ENCODE measurements at places on chromosomes 7 and 10.

DNA sequence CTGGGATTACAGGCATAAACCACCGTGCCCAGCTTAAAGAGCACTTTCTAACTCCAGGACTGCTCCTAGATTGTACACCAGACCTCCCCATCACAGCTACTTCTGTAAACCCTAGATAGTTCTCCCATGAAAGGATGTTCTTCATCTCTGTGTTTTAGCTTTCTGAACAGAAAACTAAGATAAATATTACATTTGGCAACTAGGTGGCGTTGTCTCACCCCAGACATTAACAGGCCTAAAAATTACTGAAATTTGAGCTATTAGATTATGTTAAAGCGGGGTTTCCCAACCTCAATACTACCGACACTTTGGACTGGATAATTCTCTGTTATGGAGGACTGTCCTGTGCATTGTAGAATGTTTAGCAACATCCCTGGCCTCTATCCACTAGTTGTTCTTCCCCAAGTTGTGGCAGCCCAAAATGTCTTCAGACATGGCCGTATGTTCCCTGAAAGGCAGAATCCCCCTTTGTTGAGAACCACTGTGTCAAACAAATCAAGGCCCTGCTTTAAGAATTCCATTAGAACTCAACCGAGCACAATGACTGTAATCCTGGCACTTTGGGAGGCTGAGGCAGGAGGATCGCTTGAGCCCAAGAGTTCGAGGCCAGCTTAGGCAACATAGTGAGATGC, 19.1 kb downstream of the ATOH7 start:
- peak; percentile 60 for DNase-seq

- DNase-seq = no peak
Measured at GRCh38 chr7:1533547-1534329, 3.2 kb downstream of the MAFK start.

DNA sequence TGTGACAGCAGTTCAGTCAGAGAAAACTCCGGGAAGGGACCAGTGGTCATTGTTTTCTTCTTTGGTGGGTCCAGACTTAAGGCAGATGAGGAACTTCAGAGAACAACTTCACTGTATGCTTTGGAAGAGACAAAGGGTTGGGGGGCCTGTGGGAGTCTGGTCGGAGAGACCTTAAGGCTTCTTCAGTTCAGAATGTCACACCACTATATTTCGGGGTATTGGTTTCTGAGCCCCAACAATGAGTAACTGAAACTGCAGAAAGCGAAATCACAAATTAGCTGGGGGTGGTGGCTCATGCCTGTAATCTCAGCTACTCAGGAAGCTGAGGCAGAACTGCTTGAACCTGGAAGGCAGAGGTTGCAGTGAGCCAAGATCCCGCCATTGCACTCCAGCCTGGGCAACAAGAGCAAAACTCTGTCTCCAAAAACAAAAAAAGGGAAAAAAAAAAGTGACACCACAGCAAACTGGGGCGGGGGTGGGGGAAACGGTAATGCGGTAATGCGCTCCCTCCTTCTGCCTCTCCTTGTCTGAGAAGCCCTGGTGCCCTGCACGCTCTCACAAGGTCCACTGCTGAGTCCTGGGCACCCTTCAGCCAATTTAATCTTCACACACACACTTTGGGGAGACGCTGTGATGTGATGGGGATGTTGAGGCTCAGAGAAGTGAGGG, 2.2 kb upstream of the ADIRF start:
- DNase-seq = no peak

DNA sequence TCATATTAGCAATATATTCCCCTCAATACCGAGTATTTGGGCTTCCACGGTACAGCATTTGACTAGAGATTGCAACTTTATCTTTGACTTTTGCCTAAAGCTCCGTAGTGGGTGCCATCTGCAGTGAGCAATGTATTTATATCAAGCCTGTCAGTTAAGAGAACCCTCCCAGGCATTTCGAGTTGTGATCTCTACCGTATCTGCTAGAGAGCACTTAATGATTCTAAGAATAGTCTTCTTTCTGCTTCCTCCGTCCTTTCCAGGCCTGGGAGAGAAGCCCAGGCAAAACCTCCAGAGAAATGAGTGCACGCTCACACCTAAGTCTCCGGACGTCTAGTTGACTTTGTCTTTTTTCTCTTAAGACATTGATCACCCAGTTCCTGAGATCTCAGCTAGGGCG, 210.6 kb downstream of the KLF6 start:
- DNase-seq = no peak

GRCh38 chr7:157139111-157139809, 534 bp downstream of the UBE3C start:
- no peak for DNase-seq
